ENCODE measurements at places on chromosomes 4 and X. TPM values are rescaled to one million over a fixed set of nuclear protein-coding genes. Genes with fewer than 3 reads are reported as not detected.

DNA sequence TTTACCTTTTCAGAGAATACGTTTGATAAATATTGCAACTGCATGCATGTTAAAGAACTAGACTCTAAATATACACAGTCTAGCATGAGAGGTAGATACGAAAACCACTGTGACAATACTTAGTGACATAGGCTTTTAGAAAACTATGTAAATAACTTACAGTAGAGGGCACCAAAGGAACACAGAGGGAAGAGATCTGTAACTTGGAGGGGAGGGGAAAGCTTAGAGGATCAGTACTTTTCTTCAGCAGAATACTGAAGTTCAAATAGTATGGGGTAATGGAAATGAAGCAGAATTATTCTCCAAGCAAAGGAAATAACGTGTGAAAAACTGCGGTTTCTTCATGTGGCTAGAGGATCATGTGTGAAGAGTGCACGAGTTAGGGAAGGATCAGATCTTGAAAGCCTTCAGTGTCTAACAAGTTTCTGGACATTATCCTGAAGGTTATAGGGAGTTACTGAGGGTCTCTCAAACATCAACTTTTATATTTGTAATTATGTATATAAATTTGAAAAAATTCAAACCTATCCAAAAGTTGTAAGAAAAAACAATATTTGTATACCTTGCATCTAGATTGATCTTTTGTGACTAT is 264.3 kb downstream of the NPFFR2 start:
- no peaks in the 10 kb centered on the region for H3K4me1 ChIP-seq
- no peaks in the 10 kb centered on the region for H3K27me3 ChIP-seq
- H3K4me3 ChIP-seq: no peak overlapping the region
- H3K36me3 ChIP-seq: no peaks in the 10 kb centered on the region
- no peak overlapping the region for H3K27ac ChIP-seq

GRCh38 chrX:44775726-44776125 is 68.1 kb upstream of the DUSP21 start:
- no peaks in the 10 kb centered on the region for H3K36me3 ChIP-seq
- H3K4me3 ChIP-seq: no peak overlapping the region
- H3K27me3 ChIP-seq: no peaks in the 10 kb centered on the region
- DNase-seq: no peak
- no peak overlapping the region for H3K27ac ChIP-seq
- H3K4me1 ChIP-seq: no peaks in the 10 kb centered on the region

DNA sequence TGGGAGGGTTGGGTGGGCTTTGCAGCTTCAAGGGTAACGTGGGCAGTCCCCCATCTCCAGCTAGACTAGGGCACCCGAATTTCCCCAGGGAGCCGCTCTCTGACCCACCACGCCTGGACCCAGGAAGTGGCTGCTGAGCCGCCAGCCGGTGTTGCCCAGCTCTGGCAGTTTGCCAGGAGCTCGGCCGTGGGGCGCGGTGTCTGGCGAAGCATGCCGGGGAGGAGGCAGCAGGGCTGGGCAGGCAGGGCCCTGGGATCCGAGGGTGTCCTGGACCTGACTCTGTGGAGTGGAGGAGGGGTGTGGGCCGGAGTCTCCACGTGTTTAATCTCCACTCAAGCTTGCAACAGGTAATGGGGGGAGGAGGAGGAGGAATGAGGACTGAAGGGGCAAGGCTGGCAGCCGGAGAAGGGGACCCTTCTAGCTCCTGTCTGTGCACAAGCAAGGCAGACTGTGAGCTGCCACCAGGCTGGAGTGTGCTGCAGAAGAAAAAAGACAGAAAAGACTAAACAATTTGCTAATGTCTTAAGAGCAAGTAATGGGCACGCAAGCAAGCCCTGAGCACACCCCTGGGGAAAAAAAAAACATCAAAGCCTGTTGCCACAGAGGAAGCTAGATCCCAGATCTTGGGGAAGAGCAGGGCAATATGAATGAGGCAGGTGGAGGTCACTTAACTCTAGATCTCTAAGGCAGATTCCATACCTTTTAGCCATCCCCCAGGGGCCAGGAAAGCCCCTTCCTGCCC is 2.4 kb downstream of the LONRF3 start:
- peaks cover 22% of the 10 kb centered on the region for H3K36me3 ChIP-seq
- peaks cover 19% of the 10 kb centered on the region for H3K27me3 ChIP-seq
- H3K4me1 ChIP-seq: peaks cover 22% of the 10 kb centered on the region
- H3K27ac ChIP-seq: peak overlapping the region; percentile 85

DNA sequence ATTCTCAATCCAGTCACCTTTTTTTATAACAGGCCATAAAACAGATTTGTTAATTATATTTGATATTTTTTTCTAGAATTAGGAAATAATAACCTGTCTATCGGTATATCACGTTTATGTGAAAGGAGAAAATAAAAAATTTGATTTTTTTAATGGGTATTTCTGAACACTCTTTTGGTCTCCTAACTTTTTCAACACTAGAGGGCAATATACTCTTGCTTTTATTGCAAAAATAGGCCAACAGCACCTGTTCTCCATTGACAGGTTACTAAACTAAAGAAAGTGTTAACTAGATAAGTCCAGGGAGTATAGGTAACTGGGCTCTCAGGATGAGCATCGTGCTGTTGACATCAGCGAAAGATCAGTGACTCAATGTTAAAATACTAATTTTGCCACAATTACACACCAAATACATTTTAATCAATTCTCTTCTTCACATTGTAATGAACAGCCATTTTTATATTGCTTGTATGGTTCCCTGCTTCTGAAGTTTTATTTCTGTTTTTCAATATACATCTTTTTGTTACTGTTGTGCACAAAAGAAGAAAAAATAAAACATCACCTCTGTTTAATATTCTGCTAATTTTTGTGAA is 22.8 kb downstream of the NDST4 start:
- H3K27ac ChIP-seq: no peak overlapping the region
- peak; percentile 49 for DNase-seq
- no peaks in the 10 kb centered on the region for H3K27me3 ChIP-seq
- H3K4me1 ChIP-seq: no peaks in the 10 kb centered on the region
- no peaks in the 10 kb centered on the region for H3K36me3 ChIP-seq

GRCh38 chr4:186772936-186773487 is 49.4 kb upstream of the FAT1 start:
- no peak for DNase-seq
- no peak overlapping the region for H3K4me3 ChIP-seq
- no peaks in the 10 kb centered on the region for H3K36me3 ChIP-seq
- no peaks in the 10 kb centered on the region for H3K27me3 ChIP-seq
- H3K4me1 ChIP-seq: no peaks in the 10 kb centered on the region
- H3K27ac ChIP-seq: no peak overlapping the region

- no peaks in the 10 kb centered on the region for H3K27me3 ChIP-seq
- DNase-seq: no peak
- H3K4me3 ChIP-seq: no peak overlapping the region
Observed at GRCh38 chrX:16185725-16186136, 18.4 kb downstream of the MAGEB17 start.

DNA sequence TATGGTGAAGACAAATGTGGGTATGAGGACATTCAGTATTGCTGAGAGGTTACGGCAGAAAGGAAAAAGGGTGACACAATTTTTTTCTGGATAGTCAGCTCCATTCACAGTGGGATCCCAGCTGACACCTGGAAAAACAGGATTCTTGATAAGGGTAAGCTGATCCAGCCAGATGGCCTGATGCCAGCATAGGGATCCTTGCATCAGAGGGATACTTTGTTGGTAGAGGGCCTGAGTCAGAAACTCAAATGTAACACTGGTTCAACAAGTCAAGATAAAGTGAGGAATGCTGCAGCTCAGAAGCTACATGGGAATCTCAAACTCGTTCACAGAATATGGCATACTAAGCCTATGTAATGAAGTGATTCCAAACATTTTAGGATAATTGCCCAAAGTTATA is 726.7 kb downstream of the C4orf33 start:
- H3K4me3 ChIP-seq: no peak overlapping the region
- no peak for DNase-seq
- no peaks in the 10 kb centered on the region for H3K4me1 ChIP-seq
- no peaks in the 10 kb centered on the region for H3K27me3 ChIP-seq
- H3K36me3 ChIP-seq: no peaks in the 10 kb centered on the region
- H3K27ac ChIP-seq: no peak overlapping the region

- no peaks in the 10 kb centered on the region for H3K36me3 ChIP-seq
- no peaks in the 10 kb centered on the region for H3K4me1 ChIP-seq
- H3K4me3 ChIP-seq: no peak overlapping the region
- no peak overlapping the region for H3K27ac ChIP-seq
- DNase-seq: no peak
Observed at GRCh38 chrX:84144991-84145390, 43.0 kb downstream of the RPS6KA6 start.

DNA sequence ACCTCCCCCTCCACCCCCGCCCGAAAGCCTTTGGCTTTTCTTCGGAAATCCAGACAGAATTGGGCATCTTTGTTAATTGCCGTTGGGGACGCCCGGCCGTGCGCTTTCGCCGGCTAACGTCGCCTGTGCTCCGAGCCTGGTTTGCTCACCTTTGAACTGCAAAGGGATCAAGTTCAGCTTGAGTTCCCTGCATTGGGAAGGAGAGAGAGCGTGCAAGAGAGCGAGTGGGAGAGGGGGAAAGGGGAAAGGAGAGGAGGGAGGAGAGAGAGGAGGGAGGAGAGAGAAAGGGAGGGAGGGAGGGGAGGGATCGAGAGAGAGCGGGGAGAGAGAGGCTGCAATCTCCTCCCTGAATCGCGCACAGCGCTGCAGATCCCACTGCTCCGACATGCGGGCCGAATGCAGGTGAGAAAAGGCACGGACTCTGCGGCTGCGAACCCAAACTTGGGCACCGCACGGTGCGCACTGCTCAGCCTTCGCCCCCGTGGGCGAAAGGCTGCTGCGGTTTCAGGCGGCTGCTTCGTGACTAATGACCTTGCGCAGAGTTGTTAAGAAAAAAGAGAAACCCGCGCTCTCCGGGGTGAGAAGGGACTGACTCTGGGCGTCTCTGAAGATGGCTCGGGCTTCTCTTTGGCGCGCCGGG is at the start of gene PCDH7:
Gene PCDH7 (plus strand): TSS at position 349 of the 640 bp plus-strand sequence. CDS start 1,054 bp downstream, outside the sequence.
- no peaks in the 10 kb centered on the region for H3K27me3 ChIP-seq
- H3K4me3 ChIP-seq: peak within 1 kb of the TSS; percentile 77
- peaks cover 50% of the 10 kb centered on the region for H3K4me1 ChIP-seq
- H3K27ac ChIP-seq: peak within 1 kb of the TSS; percentile 77
- no peaks in the 10 kb centered on the region for H3K36me3 ChIP-seq

DNA sequence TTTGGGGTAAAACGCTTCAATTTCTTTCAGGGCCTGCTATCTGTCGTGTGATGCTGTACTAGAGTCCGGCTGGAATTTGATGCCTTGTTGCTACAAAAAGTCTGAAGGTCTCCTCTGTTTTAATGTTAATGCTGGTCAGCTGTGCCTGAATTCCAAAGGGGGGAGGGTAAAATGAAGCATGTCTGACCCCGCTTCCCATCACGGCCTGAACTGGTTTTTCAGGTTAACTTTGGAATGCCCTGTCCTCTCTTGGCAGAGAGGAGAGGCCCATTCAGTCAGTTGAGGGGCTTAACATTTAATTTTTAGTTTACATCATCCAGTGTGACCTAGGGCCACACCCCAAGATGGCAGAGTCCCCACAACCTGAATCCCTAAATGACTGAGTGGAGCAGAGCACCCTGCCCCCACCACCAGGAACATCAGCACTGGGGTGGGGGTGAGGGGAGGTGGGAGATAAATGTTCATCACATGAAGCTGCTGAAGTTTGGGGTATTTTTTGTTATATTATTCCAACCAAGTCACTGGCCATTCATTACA is 47.9 kb upstream of the GPR78 start:
- no peak overlapping the region for H3K4me3 ChIP-seq
- H3K4me1 ChIP-seq: peaks cover 11% of the 10 kb centered on the region
- no peak for DNase-seq
- H3K27me3 ChIP-seq: no peaks in the 10 kb centered on the region
- no peaks in the 10 kb centered on the region for H3K36me3 ChIP-seq
- no peak overlapping the region for H3K27ac ChIP-seq

DNA sequence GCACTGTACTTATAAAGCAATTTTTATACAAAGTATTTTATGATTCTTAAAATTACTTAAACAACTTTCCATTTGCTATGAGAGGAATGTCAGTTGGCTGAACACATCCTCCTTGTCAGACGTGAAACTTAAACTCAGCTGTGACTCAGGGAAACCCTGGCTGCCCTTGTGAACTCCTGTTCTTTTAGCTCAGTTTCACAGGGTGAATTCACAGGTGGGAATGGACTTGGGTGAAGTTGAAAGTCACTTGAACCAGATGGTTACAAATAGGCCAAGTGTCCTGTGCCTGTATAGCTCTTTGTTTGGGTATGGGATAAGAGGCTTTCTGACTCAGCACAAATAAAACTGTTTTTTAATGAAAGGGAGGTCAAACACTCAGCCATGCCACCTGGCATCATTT is 67.4 kb upstream of the FAM47B start:
- H3K36me3 ChIP-seq: no peaks in the 10 kb centered on the region
- H3K27ac ChIP-seq: no peak overlapping the region
- no peak overlapping the region for H3K4me3 ChIP-seq
- no peaks in the 10 kb centered on the region for H3K27me3 ChIP-seq
- H3K4me1 ChIP-seq: no peaks in the 10 kb centered on the region

GRCh38 chr4:173448103-173448502 is 49.2 kb upstream of the SCRG1 start:
- H3K27me3 ChIP-seq: no peaks in the 10 kb centered on the region
- DNase-seq: peak; percentile 78
- no peaks in the 10 kb centered on the region for H3K36me3 ChIP-seq
- H3K4me1 ChIP-seq: no peaks in the 10 kb centered on the region

DNA sequence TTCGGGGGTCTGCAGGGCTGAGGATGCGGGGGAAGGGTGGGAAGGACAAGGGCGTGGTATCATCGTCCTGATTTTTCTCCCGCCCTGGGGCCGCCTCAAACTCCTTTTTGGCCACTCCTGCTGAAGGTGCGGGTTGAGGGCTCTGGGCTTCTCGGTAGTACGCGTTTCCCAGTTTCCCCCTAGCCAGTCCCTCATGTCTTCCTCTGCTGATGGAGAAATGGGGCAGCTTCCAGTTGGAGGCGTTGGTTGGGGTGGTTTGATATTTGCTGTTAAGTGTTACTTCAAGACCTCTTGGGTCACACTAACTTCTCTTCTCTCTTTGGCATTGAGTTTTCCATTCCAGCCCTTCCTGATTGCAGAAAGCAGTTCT is 482 bp downstream of the GSTCD start:
- H3K27me3 ChIP-seq: no peaks in the 10 kb centered on the region
- DNase-seq: no peak
- no peaks in the 10 kb centered on the region for H3K36me3 ChIP-seq

- no peak overlapping the region for H3K27ac ChIP-seq
- no peak overlapping the region for H3K4me3 ChIP-seq
- no peaks in the 10 kb centered on the region for H3K27me3 ChIP-seq
- H3K36me3 ChIP-seq: peaks cover 46% of the 10 kb centered on the region
- DNase-seq: no peak
- H3K4me1 ChIP-seq: no peaks in the 10 kb centered on the region
Observed at GRCh38 chrX:124093222-124093621, 131.7 kb downstream of the STAG2 start.

The GSX2 gene
- total RNA-seq: not detected

The DGAT2L6 gene
- total RNA-seq: not detected

The STK26 gene
- total RNA-seq: 14.8 TPM

The GRPR gene
- total RNA-seq: 1.1 TPM

The SSX2B gene
- total RNA-seq: not detected

The ETDB gene
- total RNA-seq: not detected

The NKRF gene
- 1.7 TPM for total RNA-seq

The RHOXF2 gene
- total RNA-seq: not detected

The HCFC1 gene
- 61.6 TPM for total RNA-seq

The SPACA5 gene
- not detected for total RNA-seq

The SPARCL1 gene
- total RNA-seq: 173 TPM

The SLC7A11 gene
- total RNA-seq: 2.3 TPM

All from stomach (tissue), 19 donors.